ENCODE measurements at places on chromosomes 16 and 17.
A peak's percentile ranks its signal among the peaks of the same experiment; 100 is the strongest.

DNA sequence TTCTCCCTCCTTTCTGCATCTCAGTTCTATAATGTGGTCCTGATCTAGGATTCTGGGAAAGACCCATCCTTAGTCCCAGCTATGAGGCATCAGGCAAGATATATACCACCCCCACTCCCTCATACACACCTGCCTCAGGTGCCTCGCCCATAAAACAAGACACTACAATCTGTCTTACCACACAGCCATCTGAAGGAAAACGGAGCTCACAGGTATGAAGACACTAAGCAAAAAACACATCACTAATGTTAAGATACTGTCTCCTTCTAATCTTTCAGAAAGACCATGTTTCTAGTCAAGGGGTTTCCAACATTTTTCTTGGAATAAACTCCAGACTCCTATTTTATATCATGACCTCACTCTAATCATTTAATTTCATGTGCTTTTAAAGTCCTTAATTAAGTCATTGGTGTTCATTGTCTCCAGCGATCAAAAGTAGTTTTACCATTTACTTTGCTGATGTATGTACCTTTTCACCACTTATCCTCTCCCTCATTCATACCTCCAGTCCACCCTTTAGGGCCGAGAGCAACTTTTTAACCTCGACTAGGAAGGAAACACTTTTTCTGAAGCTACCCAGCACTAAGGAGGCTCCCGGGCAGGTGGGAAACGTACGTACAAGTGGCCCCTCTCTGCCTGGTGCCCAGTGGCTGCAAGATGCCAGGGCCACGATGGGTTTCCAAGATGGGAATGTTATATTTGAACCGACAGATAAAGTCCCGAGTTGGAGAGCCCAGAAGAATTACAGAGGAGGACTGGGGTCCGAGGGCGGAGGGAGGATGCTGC is 979 bp downstream of the MAP3K14 start:
- no peak for DNase-seq
- H3K27me3 ChIP-seq, result no peaks in the 10 kb centered on the region
- H3K27ac ChIP-seq, result peak overlapping the region; percentile 94
- peaks cover 63% of the 10 kb centered on the region for H3K4me1 ChIP-seq
- peak overlapping the region; percentile 96 for H3K4me3 ChIP-seq
- H3K36me3 ChIP-seq, result peaks cover 14% of the 10 kb centered on the region

DNA sequence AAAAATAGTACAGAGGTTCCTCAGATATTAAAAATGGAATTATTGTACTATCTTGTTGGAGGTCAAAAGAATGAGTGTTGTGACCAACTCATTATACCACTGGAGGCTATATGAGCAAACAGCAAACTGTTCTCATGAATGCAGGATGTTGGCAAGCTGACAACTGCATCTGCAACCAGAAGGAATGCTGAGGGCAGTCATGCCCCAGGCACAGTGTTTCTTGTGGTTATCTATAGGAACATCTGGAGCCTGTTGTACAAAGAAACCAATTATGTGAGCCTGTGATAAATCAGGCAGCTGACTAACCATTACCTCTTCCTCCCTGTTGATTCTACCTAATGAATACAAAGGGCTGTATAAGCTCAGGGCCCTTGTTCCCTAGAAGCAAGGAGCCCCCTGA is 2057.1 kb downstream of the TP53TG3F start:
- H3K27me3 ChIP-seq, result no peaks in the 10 kb centered on the region
- H3K27ac ChIP-seq, result no peak overlapping the region
- H3K36me3 ChIP-seq, result no peaks in the 10 kb centered on the region

- no peaks in the 10 kb centered on the region for H3K36me3 ChIP-seq
- no peaks in the 10 kb centered on the region for H3K27me3 ChIP-seq
- no peak for DNase-seq
- H3K4me3 ChIP-seq, result no peak overlapping the region
These were observed 208.5 kb downstream of the STX8 start for GRCh38 chr17:9367156-9367555.

- H3K27me3 ChIP-seq, result peaks cover 5% of the 10 kb centered on the region
- DNase-seq, result no peak
- H3K27ac ChIP-seq, result no peak overlapping the region
- H3K36me3 ChIP-seq, result no peaks in the 10 kb centered on the region
- H3K4me1 ChIP-seq, result no peaks in the 10 kb centered on the region
These were observed 119.6 kb downstream of the MAF start for GRCh38 chr16:79480929-79481328.

DNA sequence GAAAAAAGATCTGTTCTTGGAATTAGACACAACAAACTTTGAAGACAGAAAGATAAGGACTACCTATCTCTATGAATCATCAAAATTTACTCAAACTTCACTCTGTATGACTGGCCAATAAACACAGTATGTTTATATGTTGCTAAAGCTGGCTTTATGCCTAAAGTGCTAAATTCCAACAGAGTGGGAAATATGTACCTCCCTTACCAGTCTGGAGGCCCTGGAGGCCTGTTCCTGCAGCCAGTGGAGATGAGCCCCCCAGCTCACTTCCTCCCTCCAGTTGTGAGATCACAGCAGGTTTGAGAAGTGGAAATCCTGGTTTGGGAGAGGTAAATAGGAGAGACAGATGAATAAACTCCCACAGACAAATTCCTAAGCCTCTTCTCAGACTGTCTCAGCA is 9.0 kb downstream of the ZNF23 start:
- H3K4me1 ChIP-seq, result no peaks in the 10 kb centered on the region
- no peaks in the 10 kb centered on the region for H3K27me3 ChIP-seq
- H3K36me3 ChIP-seq, result peaks cover 75% of the 10 kb centered on the region
- no peak overlapping the region for H3K27ac ChIP-seq
